Esophagus muscularis mucosa (tissue), 4 donors: ENCODE measurements at places on chromosomes 16 and 17.
A peak's percentile ranks its signal among the peaks of the same experiment; 100 is the strongest.

DNA sequence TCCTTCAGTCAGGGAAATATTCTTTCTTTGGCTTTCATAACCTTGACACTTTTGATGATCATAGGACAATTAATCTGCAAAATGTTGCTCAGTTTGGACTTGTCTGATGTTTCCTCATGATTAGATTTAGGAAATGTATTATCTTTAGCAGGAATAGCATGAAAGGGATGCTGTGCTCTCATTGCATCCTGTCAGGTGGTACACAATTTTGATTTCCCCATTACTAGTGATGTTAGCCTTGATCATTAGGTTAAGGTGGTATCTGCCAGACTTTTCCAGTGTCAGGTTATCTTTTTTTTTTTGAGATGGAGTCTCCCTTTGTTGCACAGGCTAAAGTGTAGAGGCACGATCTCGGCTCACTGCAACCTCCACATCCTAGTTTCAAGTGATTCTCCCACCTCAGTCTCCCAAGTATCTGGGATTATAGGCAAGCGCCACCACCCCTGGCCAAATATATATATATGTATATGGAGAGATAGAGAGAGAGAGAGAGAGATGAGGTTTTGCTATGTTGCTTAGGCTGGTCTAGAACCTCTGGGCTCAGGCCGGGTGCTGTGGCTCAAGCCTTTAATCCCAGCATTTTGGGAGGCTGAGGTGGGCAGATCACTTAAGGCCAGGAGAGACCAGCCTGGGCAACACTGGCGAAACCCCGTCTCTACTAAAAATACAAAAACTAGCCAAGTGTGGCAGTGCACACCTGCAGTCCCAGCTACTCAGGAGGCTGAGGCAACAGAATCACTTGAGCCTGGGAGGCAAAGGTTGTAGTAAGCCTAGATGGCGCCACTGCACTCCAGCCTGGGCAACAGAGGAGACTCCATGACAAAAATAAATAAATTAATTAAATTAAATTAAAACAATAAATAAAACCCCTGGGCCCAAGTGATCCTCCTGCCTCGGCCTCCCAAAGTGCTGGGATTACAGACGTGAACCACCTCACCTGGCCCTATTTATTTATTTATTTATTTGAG lies 15.8 kb upstream of the CAVIN1 start:
- DNase-seq = no peak

GRCh38 chr16:79067600-79067999 lies 532.9 kb downstream of the MAF start:
- DNase-seq = no peak

DNA sequence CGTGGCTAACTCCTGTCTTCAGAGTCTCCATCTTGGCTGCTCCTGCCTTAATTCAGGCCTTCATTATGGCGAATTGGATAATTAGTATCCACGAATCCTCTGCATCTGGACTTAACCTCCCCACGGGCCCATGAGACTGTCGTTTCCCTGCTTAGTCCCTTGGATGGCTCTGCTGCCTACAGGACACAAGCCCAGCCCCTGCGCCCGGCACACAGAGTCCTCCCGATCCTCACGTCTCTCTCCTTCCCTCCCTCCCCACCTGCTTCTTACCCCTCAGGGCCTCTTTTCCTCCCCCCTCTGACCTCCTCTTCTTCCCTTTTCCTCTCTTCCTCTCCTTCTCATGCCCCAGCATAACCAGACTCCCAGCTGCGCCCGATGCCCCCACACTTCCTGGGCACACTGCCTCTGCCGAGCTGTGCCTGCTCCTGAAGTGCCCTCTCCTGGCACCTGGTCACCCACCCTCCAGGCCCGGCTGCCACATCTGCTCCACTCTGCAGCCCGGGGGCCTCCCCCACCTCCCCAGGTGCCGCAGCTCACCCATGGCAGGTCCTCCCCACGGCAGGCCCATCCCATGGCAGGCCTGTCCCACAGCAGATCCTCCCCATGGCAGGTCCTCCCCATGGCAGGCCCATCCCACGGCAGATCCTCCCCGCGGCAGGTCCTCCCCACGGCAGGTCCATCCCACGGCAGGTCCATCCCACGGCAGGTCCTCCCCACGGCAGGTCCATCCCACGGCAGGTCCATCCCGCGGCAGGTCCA lies 45.9 kb downstream of the RPH3AL start:
- no peak for DNase-seq

- DNase-seq = no peak
These were observed 105.9 kb upstream of the CACNG3 start for GRCh38 chr16:24150282-24150681.

- DNase-seq = peak; percentile 39
These were observed 141.2 kb downstream of the WWOX start for GRCh38 chr16:78240459-78241222.

DNA sequence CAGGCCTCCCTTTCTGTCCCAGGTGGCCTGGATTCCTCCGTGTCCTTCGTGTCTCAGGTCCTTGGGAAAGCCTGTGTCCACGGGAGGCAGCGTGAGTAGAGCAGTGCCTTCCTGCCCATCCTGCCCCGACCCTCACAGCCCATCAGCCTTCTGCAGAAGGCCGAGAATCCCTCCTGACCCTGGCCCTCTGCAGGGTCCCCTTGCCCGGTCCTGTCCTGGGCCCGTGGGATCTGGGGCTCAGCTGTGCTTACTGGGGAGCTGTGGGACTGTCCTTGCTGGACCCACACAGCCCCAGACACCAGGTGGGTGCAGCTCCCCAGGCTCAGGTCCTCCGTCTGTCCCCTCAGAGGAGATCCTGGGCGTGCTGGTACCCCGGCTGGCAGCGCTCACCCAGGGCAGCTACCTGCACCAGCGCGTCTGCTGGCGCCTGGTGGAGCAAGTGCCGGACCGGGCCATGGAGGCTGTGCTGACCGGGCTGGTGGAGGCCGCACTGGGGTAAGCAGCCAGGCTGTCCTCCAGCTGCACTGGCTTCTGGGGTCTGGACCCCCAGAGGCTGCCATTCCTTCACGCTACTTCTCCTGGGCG lies 3.9 kb downstream of the TELO2 start:
- no peak for DNase-seq

DNA sequence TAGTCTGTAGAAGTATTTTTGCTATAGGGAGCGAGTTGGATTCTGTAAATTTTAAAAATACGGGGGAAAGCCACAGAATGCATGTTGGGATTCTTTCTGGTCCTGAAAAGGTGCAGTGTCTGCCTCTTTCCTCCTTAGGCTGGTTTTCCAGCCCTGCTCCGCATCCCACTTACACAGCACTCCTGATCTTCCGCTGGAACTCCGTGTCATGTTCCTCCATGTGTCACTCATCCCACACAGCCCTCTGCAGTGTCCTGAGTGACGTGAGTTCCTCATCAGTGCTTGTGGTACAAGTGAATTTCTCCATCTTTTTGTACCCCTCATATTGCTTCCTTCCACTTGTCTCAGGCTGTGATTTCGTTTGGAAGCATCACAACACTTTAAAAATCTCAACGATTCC lies 34.5 kb downstream of the COX10 start:
- DNase-seq = no peak

DNA sequence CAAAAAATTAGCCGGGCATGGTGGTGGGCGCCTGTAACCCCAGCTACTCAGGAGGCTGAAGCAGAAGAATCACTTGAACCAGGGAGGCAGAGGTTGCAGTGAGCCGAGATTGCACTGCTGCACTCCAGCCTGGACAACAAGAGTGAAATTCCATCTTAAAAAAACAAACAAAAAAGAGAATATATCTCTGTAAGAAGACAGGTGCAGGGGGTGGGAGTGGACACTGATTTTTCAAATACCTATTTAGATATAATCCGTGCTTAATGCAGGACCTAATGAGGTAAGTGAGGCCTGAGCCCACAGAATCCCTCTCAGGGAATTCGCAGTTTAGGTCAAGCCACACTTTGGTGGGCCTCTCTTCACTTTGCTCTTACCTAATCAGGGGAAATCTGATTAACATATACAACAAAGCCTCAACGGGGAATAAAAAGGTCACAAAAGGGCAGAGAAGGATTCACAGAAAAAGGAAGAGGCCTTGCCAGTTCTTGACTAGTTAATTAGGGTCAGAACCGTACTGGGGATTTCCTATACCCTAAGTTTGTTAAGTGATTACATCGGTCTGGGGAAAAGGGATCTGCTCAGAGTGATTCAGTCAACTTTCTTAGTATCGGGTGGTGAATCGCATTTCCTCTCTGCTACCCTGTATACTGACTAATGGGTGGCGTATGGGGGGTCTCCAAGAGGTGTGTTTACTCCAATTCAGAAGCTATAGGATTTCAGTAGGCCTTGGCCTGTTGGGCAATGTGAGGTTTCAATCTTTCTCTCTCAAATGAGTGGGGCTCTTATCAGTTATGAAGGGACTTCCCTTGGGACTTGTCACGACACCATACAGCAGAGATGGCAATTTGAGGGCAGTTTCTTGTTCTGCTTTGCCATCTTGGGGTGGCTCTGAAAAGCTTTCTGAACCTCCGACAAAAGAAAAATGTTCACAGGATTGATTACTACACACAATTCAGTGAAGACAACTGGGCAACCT lies 1.9 kb upstream of the NFAT5 start:
- DNase-seq = no peak

- DNase-seq = no peak
These were observed at the start of gene PIPOX for GRCh38 chr17:29042679-29043538. Gene PIPOX (plus strand): TSS chr17:29043141. CDS start chr17:29043226, 85 bp downstream.

DNA sequence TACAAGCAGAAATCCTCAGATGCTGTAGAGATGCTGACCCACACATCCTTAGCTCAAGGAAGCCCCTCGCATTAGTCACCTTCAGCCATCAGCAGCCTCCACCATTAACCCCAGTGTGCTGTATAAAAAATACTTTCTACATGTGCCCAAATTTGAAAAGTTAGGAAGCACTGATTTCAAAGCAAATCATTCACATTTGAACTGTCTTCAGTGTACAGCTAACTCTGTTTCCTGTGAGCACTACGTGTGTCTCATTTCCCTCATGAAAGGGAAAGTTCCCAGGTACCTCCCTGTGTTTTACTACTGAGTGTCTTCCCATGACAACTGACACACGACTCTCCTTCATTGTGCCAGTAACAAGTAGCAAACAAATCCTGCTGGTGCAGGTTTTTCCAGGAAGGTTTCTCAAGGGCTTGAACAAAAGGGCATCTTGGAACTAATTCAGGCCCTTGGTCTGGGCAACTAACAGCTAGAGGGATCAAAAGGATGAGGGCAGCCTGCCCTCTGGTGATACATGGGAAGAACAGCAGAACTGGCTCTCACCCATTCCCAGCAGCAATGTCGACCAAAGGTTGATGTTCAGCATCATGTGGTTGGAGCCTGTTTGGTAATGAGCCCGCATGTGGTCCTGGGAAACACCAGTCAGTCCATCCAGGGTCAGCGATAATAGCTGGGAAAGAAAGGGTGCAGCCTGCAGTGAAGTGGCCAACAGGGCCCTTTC lies 4.0 kb downstream of the SLC35B1 start:
- DNase-seq = no peak

DNA sequence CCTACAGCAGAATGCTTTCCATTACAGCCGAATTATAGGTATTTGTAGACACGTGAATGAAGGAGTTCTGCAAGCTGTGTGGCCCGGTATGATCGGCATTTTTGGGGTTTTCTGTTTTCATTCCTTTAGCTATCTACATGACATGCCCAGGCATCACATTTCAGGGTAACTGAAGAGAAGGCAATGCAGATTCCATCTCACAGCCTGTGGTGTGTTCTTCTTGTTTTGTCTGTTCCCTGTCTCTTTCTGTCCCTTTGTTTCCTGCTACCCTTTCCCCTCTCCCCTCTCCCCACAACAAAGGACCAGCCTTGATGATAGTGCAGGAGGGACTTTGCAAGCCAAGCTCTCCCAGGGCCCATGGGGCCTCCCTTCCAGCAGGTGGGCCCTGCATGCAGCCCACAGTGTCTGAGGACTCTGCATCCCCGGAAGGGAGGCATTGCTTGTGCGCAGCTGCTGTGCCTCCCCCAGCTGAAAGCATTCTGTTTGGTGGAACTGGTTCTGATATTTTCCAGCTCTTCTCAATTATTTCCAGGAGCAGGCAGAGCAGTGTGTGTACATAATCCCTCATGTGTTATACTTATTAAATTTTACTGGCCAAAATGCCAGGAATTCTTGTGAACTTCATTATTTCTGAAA lies 207.4 kb downstream of the RPTOR start:
- DNase-seq = no peak

- no peak for DNase-seq
These were observed 15.2 kb upstream of the HOXB2 start for GRCh38 chr17:48559840-48560817.

DNA sequence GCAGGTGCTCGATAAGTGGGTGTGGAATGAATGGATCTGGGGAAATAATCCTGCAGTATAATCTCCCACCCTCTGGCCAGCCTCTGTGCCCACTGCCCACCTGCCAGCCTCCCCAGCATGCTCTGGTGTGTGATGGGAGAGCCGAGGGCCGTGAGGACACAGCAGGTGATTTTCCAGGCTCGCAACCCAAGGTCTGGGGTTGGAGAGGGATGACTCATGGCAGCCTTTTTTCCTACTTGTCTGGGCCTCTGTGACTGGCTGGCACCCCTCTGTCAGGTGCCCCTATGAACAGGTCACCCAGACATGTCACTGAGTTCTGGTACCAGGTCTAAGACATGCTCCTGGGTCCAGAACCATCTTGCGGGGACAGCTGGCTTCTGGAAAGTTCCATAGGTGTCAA lies 385.7 kb upstream of the TNRC6C start:
- no peak for DNase-seq

- no peak for DNase-seq
These were observed 33.5 kb downstream of the ADAM11 start for GRCh38 chr17:44792276-44792675.

- peak; percentile 77 for DNase-seq
These were observed 468.8 kb upstream of the KIF2B start for GRCh38 chr17:53353919-53354351.

DNA sequence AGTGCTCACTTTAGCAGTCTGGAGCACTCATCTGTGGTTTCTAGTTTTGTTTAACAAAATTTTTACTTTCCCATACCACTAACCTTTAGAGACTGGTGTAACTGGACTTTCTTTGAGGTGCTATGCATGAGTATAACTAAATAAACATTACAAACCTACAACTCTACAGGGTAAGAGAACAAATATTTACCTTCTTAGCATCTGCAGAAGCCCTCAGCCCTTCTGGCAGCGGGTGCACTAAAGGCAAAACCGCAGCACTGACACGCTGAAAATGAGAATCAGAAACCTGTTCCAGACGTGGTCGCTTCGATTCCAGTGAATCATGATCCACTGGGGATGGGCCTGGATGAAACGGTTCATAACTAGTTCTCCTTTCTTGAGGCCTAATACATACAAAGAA lies 43.7 kb downstream of the NCOR1 start:
- DNase-seq = no peak

GRCh38 chr17:79220713-79221291 lies 146.2 kb downstream of the ENGASE start:
- DNase-seq = no peak

- no peak for DNase-seq
These were observed 277.4 kb upstream of the XYLT1 start for GRCh38 chr16:17748044-17748719.
